WTC11 (cell line): ENCODE measurements at places on chromosomes 6 and 20. TPM values are rescaled to one million over a fixed set of nuclear protein-coding genes. Genes with fewer than 3 reads are reported as not detected.
A peak's percentile ranks its signal among the peaks of the same experiment; 100 is the strongest.

- DNase-seq, result no peak
Measured at GRCh38 chr6:13402711-13403110, 74.4 kb upstream of the TBC1D7 start.

DNA sequence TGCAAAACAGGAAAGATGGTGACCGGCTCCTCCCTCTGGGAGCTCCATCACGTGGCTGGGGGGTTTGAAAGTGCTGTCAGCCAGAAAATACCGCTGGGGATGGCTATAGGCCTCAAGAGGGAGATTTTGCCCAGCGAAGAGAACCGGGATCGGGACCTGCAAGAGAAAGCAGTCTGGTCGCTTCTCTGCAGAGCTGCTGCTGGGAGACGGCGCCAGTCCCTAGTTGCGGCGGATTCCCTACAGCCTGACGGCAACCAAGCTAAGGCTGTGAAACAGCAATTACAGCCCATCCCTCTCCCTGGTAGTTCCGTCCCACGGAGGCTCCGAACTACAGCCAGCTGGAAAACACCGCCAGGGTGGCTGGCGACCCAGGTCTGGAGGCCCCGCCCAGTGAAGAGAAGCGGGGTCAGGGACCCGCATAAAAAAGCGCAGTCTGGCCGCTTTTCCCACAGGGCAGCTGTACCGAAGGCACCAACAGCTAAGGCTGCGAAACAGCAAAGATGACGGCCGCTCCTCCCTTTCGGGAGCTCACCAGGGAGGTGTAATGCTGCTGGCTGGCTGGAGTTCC is 238.1 kb upstream of the IRAK1BP1 start:
- DNase-seq, result peak; percentile 56

DNA sequence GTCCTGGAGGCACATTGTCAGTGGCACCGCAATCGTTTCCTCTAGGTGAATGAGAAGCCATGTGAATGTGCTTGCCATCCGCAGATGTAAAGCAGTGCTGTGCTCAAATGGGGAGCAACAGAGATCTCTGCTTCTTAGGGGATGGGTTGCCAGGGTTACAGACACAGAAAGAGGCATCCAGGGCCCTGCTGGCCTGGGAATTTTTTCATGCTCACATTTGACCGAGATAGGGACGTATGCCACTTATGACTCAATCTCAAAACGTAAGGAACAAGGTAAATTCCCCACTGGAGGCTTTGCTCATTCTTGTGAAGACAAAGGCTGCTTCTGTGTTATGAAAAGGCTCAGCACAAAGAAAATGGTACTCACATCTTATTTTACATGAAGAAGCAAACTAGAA is 11.0 kb downstream of the C6orf118 start:
- DNase-seq, result no peak

GRCh38 chr20:62702013-62702300 is 6.7 kb upstream of the NTSR1 start:
- no peak for DNase-seq

- peak; percentile 81 for DNase-seq
Measured at GRCh38 chr6:127186889-127187288, 68.4 kb downstream of the RSPO3 start.

DNA sequence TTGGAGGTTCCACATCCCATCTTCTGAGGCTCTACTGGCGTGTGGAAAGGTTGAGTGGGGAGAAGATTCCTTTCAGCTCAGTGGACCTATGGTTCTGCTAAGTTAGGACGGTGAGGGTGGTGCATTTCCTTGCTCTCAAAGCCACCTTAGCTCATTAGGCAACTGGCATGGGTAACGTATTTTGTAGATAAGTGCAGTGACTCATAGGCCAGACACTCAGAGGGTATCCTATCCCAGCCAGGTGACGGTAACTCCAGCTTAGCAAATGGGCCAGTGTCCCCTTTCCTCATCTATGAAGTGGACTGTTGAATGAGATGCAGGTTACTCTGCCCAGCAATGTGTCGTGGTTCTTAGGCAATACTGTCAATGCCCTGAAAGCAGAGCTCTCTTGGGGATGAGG is 3.7 kb downstream of the RPS6KA2 start:
- DNase-seq, result no peak

DNA sequence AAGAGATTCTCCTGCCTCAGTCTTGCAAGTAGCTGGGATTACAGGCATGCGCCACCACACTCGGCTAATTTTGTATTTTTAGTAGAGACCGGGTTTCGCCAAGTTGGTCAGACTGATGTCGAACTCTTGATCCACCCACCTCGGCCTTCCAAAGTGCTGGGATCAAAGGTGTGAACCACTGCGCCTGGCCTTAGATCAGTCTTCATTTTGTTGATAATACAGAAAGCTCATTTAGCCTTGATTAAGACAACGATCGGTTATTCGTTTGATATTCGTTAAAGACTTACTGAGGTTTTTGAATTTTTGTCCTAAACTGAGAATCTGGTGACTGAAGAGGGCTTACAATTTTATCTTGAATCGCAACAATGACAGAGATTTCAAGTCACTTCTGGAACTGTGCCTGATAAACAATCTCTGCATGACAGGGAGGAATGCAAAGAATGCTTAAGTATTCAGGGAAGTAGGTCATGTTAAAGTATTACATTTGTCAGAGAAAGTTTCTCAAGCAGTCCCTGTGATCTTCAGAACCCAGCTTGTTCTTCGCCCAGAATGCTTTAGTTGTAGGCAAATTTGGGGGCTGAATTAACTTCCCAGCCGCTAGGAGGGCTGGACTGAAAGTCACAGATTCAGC is 14.8 kb downstream of the AKAP12 start:
- no peak for DNase-seq

- no peak for DNase-seq
Measured at GRCh38 chr20:57671662-57672061, 38.2 kb downstream of the PMEPA1 start.

DNA sequence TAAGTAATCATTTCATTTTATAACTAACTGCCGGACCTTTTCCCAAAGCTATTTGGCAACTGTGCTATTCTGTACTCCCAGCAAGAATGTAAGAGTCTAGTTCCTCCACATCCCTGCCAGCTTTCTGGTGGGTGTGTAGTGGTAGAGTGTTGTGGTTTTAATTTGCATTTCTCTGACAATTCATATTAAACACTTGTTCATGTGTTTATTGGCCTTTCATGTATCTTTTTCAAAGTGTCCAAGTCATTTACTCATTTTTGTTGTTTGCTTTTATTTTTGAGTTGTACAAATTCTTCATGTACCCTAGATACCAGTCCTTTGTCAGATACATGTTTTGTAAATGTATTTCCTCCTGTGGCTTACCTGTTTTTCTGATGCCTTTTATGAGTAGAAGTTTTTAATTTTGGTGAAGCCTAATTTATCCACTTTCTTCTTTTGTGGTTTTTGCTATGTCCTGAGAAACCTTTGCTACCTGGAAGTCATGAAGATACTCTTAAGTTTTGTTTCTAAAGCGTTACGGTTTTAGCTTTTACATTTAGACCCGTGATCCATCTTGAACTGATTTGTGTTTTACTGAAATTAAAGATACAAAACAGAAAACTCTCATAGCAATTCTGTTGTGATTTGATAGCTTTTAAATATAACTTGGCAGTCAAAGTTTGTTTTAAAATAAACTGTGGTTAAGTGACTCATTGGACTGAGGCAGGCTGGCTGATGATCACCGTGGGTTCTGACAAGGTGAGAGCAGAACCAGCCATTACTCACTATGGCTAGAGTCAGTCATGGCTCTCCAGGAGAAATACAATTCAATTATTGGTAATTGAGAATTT is 8.0 kb downstream of the MYLIP start:
- DNase-seq, result no peak

- no peak for DNase-seq
Measured at GRCh38 chr20:60055740-60056139, 97.5 kb downstream of the CDH26 start.

DNA sequence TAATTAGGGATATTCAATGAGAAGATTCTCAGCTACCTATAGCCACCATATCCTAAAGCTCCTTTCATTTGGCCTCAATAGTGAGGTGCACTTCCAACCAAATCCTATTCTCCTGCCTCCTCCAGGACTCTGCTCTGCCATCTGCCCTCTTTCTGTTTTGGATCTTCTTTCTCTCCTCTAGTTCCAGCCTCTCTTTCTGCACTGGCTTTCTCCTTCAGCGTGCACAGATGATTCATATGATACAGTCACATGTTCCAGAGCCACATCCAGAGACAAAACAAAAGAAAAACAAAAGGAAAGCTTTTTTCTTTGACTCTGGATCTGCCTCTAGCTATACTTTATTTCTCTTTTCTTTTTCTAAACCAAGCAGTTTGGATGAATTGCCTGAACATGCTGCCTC is 531.9 kb upstream of the MAN1A1 start:
- DNase-seq, result no peak

DNA sequence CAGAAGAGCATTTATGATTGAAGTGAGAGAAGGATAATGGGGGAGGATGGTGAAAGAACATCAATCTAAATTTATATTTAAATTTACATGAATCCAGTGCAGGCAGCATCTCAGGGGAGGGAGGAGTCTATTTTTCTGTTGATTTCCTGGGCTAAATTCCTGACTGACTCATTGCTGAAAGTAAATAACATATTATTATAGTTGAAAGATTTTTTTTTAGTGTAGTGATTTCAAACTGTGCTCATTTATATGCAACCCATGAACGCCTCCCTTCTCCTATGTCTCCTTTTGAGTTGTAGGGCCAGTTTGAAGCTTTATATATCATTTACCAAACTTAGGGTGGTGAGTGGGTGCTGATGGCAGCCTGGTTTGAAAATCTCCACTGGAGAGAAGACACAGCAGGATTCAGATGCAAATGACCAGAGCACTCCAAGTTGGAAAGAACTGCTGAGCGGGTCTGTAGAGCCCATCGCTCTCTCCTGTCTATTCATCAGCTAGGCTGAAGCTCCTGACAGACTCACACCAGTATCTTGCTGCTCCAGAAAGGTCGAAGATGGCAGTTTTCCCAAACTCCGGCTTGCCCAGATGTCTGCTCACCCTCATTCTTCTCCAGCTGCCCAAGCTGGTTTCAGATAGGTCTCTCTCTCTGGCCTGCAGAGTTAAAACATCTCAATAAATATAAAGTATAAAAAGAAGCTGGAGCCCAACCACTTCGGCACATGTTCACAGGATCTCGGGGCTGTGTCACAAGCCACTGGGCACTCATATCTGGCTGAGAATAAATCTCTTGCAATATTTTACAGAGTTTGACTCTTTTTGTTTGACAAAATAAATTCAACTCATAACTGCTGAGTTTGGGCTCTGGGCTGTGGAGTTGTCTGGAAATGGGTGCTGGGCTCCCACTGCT is 18.3 kb downstream of the BTN2A1 start:
- DNase-seq, result no peak

DNA sequence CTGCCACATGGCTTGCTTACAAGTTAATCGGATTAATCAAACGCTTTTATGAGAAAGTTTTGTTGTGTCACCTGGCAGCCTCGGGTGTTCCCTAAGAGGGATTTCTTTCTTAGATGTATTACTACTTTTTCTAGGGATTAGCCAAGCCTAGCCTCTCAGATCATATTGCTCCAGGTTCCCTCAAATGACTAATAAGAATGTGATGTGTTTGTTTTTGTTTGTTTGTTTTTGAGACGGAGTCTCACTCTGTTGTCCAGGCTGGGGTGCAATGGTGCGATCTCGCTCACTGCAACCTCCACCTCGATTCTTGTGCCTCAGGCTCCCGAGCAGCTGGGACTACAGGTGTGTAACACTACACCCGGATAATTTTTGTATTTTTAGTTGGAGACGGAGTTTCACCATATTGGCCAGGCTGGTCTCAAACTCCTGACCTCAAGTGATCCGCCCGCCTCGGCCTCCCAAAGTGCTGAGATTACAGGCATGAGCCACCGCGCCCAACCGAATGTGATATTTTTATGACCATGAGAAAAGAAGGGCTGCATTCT is 977 bp downstream of the HMGN4 start:
- no peak for DNase-seq

GRCh38 chr6:159919011-159919511 is 28.3 kb downstream of the MAS1 start:
- no peak for DNase-seq

GRCh38 chr6:170087941-170088581 is 202.8 kb downstream of the DLL1 start:
- peak; percentile 9 for DNase-seq

- DNase-seq, result no peak
Measured at GRCh38 chr6:105215506-105215905, 35.7 kb upstream of the POPDC3 start.

The PHACTR1 gene
- 13.5 to 15.5 TPM (median 13.6 TPM) in 3 replicates for total RNA-seq

The GPSM3 gene
- total RNA-seq, result 10.0 to 14.0 TPM (median 13.1 TPM) in 3 replicates

The ADNP gene
- total RNA-seq, result 106 to 116 TPM (median 109 TPM) in 3 replicates
